ENCODE measurements at places on chromosomes 4 and X.

DNA sequence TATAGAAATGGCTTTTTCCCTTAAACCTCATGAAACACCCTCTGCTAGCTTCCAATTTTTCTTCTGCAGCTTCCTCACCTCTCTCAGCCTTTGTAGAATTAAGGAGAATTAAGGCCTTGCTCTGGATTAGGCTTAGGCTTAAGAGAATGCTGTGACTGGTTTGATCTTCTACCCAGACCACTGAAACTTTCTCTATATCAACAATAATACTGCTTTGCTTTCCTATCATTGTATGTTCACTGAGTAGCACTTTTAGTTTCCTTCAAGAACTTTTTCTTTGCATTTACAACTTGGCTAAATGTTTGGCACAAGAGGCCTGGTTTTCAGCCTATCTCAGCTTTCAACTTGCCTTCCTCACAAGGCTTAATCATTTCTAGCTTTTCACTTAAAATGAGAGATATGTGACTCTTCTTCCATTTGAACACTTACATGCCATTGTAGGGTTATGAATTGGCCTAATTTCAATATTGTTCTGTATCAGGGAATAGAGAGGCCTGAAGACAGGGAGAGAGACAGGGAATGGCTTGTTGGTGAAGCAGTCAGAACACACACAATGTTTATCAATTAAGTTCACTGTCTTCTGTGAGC is 28.2 kb downstream of the TMEM154 start:
- DNase-seq = no peak

DNA sequence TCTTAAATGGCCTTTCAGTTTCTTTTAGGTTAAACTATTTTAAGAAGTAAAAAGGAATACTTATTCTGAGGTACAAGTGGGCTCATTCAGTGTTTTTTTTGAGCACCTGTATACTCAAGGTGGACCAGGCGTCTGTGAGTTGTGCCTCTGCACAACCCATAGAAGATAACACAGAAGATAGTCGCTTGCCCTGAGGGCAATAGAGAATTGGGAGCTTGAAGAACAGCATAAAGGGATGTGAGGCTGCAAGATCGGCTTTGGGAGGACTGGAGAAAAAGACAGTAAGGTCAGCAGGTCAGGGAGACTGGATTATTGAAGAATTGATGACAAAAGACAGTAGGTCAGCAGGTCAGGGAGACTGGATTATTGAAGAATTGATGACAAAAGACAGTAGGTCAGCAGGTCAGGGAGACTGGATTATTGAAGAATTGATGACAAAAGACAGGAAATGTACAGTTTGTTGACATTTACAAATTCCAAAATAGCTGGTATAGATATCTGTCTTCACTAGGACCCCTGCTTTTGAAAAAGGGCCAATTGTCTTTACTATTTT is 3.1 kb downstream of the CPE start:
- DNase-seq = no peak

GRCh38 chrX:66632473-66632872 is 6.4 kb downstream of the EDA2R start:
- DNase-seq = no peak

DNA sequence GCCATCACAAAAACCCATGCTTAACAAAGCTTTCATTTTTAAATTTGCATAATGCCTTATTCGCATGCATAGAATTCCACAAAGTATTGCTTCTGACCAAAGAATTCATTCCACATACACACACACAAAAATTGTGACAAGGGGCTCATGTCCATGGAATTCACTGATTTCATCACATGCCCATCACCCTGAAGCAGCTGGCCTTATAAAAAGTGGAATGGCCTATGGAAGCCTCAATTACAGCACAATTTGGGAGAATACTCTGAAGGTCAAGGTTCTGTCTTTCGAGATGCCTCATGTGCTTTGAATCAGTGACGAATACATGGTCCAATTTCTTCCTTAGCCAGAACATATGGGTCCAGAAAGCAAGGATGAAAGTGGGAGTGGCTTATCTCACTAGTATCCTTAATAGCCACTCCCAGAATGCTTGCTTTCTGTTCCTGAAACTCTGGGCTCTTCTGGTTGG is 165.7 kb downstream of the KDR start:
- no peak for DNase-seq

GRCh38 chr4:140085062-140085622 is 68.8 kb downstream of the MAML3 start:
- DNase-seq = no peak

GRCh38 chr4:142267101-142267500 is 579.0 kb downstream of the INPP4B start:
- DNase-seq = no peak

- DNase-seq = no peak
These were observed 17.4 kb downstream of the CD40LG start for GRCh38 chrX:136665258-136665900.

- DNase-seq = no peak
These were observed 104.6 kb downstream of the DTHD1 start for GRCh38 chr4:36385951-36386571.

DNA sequence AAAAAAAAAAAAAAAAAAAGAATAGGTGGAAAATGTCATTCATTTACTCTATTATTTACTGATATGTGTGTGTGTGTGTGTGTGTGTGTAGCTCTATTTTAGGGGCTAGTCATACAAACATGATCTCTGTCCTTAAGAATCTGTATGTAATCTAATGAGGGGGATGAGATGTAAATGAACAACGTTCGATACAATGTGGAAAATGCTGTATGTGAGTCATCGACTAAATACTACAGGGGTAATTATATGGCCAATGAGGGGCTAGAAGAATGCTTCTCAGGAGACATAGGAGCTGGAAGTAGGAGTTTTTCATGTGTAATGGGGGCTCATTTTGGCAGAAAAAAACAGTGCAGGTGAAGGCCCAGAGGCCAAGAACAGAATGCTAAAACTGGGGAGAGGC is 41.9 kb downstream of the LEF1 start:
- DNase-seq = no peak

GRCh38 chrX:117985241-117985640 is 131.4 kb downstream of the KLHL13 start:
- no peak for DNase-seq

DNA sequence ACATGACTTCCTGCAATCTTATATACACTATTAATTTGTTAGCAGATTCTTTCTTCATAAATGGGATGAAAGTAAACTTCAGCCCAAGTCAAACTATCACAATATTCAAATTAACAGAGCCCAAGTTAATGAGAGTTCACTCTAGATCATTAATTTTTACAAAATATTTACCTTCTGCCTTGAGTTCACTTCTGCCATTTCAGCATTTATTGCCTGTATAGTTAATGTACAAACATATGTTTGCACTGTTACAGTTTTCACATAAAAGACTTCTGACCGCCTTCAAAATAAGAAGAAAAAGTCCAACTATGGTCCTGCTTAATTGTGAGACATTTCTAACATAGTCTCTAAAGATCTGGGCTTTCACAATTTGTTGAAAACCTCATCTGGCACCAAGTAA is 46.9 kb downstream of the GPC3 start:
- no peak for DNase-seq

- no peak for DNase-seq
These were observed 13.1 kb upstream of the DRP2 start for GRCh38 chrX:101206471-101206870.

- no peak for DNase-seq
These were observed 73.2 kb upstream of the AMOT start for GRCh38 chrX:112913807-112914206.

- DNase-seq = no peak
These were observed 16.4 kb downstream of the HAND2 start for GRCh38 chr4:173513651-173514050.
